Activated naive CD4-positive, alpha-beta T cell (primary cell): ENCODE measurements at places on chromosomes 5 and 9.

GRCh38 chr9:123268199-123268464 lies 254 bp downstream of the STRBP start:
- no peak for DNase-seq

DNA sequence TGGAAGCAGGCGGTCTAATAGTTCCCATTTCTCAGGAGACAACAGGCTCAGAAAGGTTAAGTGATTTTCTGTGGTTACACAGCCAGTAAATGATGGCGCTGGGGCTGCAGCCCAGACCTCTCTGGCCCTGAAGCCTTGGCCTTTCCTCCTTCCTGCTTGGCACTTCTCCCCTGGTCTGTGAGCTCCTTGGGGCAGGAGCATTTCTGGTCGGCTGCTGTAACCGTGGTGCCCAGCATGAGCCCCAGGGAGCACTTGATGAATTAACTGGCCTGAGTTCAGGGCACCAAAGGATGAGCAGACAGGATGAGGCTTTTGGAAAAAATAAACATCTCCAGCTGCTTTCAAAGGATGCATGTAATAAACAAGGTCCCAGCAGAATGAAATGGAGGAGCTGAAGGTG lies 30.2 kb downstream of the CDHR2 start:
- DNase-seq = no peak

DNA sequence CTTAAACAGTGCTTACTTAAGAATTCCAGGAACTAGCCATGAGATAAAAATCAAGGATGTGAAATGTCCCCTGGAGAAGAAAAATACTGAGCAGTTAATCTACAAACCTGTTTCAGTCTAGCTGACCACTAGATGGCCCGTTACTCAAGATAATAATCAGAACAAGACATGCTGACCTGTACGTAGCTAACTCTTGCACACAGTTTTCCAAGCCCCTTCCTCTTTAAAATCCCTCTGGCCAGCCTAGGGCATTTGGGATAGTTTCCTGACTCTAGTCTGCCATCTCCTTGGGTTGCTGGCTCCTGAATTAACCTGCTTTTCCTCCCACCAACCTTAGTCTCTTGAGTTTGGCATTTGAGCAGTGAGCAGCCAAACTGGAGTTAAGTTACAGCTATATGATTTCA lies 59.2 kb upstream of the TRAF1 start:
- DNase-seq = no peak

DNA sequence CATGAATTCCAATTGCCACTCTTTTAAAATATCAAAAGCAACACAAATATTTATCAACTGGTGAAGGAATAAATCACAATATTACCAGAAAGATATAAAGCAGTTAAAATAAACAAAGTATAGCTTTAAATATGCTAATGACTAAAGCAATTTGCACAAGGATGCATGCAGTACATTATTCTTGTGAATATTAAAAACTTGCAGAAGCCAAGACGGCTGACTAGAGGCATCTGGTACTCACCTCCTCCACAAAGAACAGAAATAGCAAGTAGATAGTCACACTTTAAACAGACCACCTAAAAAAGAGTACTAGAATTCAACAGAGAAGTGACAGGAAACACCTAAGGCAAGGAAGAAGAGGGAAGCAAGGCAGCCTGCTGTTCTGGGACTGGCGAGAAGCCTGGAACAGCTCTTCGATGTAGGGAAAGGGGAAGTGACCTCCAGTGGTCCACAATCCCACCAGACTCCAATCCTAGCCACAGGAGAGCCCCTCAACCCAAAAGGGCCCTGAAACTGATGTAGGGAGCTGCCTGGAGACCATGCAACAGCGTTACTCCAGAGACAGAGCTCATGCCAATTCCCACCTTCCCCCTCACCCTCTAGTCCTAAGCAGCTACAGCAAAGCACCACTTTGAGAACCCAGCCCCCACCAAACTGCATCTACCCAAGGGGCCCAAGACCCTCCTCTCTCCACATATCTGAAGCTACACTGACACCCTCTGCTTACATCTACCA lies 86.3 kb downstream of the LPAR1 start:
- no peak for DNase-seq

DNA sequence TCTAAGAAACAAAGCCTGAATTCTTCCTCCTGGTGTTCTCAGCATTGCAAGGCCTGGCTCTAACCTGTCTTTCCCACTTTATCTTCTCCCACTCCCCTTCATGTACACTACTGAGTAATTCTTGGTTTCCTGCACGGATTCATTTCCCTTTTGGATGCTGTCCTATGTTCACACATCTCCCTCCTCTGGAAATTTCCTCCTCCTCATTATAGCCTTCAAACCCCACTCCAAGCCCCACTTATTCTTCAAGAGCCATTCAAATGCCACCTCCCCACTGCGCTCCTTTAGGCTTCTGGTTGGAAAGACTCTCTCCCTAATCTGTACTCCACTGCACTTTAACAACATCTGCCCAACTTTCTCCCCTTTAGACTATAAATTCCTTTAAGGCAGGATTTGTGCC lies 28.2 kb upstream of the C5orf63 start:
- DNase-seq = no peak

- DNase-seq = no peak
Measured at GRCh38 chr5:157855404-157855994, 3.4 kb downstream of the CLINT1 start.

GRCh38 chr5:67063055-67063454 lies 133.5 kb downstream of the CD180 start:
- no peak for DNase-seq

- no peak for DNase-seq
Measured at GRCh38 chr5:74652576-74652975, 12.0 kb upstream of the ENC1 start.

DNA sequence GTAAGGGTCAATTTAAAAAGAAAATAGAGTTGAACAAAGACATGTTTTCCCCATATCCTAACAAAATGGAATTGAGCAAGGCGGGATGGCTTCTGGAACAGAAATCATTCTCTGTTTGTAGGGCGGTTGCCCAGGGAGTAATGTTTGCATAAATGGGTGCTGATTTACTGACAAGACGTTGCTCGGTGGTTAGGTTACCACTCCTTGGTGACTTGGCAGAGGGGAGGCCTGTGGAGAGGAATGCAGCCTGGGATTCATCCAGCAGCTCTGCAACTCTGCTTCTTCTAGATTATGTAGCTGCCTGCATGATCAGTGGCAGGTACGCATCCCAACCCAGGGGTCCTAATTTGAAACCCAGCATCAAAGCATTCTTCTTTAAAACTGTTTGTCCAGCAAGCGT lies 200.2 kb downstream of the CFAP90 start:
- no peak for DNase-seq

- no peak for DNase-seq
Measured at GRCh38 chr5:83512061-83512745, 40.7 kb downstream of the VCAN start.

DNA sequence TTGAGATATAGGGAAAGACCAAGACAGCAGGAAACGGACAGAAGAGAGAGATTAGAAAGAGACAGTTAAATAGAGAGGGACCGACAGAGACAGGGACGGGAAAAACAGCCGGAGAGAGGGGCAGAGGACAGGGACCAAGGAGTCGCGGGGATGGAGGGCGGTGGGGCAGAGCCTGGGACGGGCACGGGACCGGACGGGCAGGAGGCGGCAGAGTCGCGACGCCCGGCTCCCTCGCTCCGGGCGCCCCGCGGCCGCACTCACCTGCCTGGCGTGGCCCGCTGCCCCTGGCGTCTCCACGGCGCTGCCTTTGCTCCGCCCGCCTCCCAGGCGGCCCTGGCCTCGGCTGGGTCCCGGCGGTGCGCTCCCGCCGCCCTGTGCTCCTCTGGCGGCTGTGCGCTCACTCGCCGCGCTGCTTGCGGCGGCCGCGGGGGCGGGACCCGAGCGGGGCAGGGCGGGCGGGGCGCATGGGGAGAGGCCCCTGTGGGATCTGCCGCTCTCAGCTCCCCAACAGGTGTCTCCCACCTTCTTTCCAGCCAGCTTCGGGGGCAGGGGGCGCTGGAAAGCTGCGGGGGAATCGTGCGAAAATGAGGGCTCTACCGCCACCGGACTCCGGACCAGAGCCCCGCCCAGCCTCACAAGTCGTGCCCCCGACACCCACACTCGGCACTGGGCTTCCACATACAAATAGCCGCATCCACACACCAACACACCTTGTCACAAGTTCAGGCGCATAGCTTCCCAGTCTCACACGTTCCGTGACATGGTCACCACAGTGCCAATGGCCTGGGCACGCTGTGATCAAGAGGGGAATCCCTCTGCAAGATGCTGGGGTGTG lies at the start of gene ARID3C:
Gene ARID3C, minus strand, starts transcription at position 411 of the 835 bp plus-strand sequence. CDS start 1,052 bp downstream, outside the sequence.
- peak; percentile 17 for DNase-seq

DNA sequence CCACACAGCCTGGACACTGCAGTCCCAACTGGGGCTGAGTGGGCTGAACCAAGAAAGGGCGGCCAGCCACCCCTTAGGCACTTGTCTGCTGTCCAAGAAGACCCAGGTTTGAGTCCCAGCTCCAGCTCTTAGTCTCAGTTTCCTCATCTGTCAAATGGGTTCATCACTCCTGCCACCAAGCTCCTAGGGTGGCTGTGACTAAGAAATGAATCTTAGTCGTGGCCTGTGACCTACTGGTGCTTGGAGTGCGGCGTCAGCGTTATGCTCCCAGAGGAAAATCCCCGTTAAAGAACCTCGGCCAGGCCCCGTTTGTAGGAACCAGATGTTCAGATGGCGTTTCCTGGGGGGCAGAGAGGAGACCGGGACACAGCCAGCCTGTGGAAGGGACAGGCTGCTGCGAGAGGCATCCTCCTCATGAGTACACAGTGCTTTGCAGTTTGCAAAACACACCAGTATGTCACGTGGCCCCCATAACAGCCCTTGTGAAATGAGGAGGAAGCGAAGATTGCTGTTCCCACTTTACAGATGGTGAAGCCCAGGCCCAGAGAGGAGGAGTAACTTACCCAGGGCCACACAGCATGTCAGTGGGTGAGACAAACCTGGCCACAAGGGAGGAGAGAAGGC lies 3.3 kb downstream of the FIBCD1 start:
- DNase-seq = no peak

GRCh38 chr9:119522381-119522780 lies 153.1 kb upstream of the BRINP1 start:
- no peak for DNase-seq

DNA sequence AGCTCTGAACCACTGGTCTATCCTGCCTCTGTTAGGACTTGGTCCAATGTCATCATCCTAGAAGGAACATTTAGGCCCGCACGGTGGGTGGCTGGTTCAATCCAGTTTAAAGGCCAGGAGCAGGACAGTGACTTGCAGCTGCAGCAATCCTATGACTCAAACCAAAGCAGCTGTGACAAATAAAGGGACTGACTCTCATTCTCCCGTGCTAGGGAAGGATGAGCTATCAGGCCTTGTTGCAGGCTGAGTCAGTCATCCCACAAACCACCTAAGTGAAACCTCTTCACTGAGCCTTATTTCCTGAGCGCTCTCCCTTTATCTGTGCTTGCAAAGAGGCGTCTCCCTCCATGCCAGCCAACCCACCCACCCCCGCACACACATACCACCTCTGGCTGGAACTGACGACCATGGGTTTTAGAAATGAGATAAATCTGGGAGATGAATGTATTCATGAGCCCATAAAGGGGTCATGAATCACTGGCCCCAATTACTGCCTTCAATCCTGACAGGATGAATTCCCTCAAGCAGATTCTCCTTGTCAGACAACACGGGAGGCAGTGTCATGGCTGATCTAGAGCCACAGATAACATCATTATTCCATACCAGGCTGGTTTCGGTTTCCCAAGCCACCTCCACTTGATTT lies 93.4 kb downstream of the KCNIP1 start:
- DNase-seq = no peak
